PC-9 (cell line): ENCODE measurements at places on chromosomes 1 and 21. TPM values are rescaled to one million over a fixed set of nuclear protein-coding genes. Genes with fewer than 3 reads are reported as not detected.

DNA sequence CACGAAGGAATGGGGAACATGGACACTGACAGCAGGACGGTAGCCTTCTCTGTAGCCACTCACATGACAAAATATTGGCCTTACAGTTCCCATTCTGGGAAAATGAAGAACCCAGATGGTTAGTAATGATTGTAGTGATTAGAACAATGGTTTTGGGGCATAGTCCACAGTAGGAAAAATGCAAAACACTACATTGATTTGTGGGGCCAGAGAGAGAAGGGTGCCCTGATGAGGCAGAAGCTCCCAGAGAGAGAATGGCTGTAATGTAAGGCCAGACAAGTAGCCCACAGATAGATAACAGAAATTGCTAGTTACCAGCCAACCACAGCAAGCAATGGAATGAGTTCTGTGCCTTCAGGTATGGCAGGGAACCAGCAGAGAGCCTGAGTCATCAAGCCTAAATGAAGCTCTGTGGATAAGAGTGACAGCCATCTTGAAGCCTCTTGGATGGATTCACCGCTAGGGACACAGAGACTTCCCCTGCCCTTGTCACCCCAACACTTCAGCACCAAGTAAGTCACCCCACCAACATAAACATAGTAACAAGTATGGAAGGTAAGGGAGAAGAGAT, 206.1 kb downstream of the BACH1 start:
- no peaks in the 10 kb centered on the region for H3K4me1 ChIP-seq
- DNase-seq, result no peak
- H3K36me3 ChIP-seq, result no peaks in the 10 kb centered on the region
- H3K27me3 ChIP-seq, result no peaks in the 10 kb centered on the region
- H3K27ac ChIP-seq, result no peak overlapping the region

OVAAL gene
- total RNA-seq, result not detected in 2 replicates

IFNAR2 gene
- total RNA-seq, result 8.5 and 10.3 TPM in 2 replicates

DNA sequence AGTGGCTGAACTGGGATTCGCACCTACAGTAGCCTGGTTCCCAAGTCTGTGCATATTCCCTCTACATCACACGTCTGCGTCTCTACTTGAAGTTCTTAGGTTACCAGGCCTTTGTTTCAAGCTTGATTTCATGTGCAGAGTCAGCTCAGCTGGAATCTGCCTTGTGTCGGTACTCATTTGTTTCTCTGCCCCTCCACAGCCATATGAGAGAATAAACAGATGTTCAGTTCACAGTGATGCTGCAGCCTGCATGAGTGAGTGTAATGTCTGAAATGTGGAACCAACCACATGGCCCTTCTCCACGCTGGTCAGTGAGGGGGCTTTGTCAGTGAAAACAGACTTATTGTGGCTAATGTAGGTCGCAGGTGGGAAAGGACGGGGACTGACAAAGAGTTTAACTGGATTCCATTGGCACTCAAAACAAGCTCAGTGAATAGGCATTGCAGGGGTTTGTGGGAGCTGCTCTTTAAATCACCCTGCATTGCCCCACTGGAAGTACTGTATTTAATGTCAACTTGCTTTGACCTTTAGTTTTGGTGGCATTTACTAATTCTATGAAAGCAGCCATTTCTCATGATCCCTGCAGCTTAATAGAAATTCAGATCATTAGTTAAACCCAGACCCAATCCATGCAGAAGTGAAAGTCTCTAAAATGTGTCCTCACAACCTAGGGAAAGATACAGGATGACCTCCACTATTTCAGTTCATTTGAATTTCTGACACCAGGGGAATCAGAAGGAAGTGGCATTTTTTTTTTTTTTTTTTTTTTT, 136.4 kb upstream of the FAM78B start:
- H3K4me3 ChIP-seq, result no peak overlapping the region
- H3K27ac ChIP-seq, result no peak overlapping the region

TYW3 gene
- total RNA-seq, result 19.7 and 19.8 TPM in 2 replicates

AKNAD1 gene
- total RNA-seq, result not detected in 2 replicates

- no peak overlapping the region for H3K27ac ChIP-seq
- no peaks in the 10 kb centered on the region for H3K27me3 ChIP-seq
- no peaks in the 10 kb centered on the region for H3K36me3 ChIP-seq
- H3K4me3 ChIP-seq, result no peak overlapping the region
- DNase-seq, result no peak
- H3K4me1 ChIP-seq, result no peaks in the 10 kb centered on the region
Observed at GRCh38 chr1:96598416-96599168, 123.0 kb upstream of the PTBP2 start.

DNA sequence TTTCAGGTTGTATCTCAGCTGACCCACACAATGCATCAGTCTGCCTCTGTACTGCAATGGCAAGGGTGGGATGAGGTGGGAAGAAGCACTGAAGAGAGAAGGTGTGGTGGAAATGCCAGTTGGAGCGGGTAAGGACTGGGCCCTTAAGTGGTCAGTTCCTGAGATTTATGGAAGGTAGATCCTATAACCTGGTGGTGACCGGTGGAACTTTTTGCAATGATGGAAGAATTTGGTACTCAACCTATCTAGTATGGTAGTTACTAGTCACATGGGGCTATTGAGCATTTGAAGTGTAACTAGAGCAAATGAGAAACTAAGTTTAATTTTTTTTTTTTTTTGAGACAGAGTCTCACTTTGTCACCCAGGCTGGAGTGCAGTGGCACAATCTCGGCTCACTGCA, 8.2 kb upstream of the HPCAL4 start:
- no peaks in the 10 kb centered on the region for H3K4me1 ChIP-seq
- DNase-seq, result no peak
- no peaks in the 10 kb centered on the region for H3K36me3 ChIP-seq
- no peak overlapping the region for H3K4me3 ChIP-seq

RNU1-3 gene
- 1,333 and 3,235 TPM in 2 replicates for total RNA-seq

GRCh38 chr1:119347858-119348257, 20.7 kb upstream of the HAO2 start:
- no peak overlapping the region for H3K27ac ChIP-seq
- H3K4me1 ChIP-seq, result no peaks in the 10 kb centered on the region
- peaks cover under 1% of the 10 kb centered on the region; the same call in 1 of the 2 replicates for H3K27me3 ChIP-seq
- H3K4me3 ChIP-seq, result no peak overlapping the region
- no peaks in the 10 kb centered on the region for H3K36me3 ChIP-seq

GRCh38 chr1:198079432-198079951, 77.3 kb upstream of the NEK7 start:
- H3K27me3 ChIP-seq, result no peaks in the 10 kb centered on the region
- DNase-seq, result no peak
- H3K4me3 ChIP-seq, result no peak overlapping the region
- no peaks in the 10 kb centered on the region for H3K36me3 ChIP-seq
- no peak overlapping the region for H3K27ac ChIP-seq
- H3K4me1 ChIP-seq, result no peaks in the 10 kb centered on the region

CD5L gene
- not detected in 2 replicates for total RNA-seq

GRCh38 chr21:45546636-45547544, 4.7 kb upstream of the SLC19A1 start:
- no peaks in the 10 kb centered on the region for H3K36me3 ChIP-seq
- H3K4me3 ChIP-seq, result no peak overlapping the region

- no peaks in the 10 kb centered on the region for H3K36me3 ChIP-seq
- no peak overlapping the region for H3K4me3 ChIP-seq
- H3K4me1 ChIP-seq, result no peaks in the 10 kb centered on the region
- H3K27ac ChIP-seq, result no peak overlapping the region
Observed at GRCh38 chr21:33238565-33239255, 9.0 kb downstream of the IFNAR2 start.

DNA sequence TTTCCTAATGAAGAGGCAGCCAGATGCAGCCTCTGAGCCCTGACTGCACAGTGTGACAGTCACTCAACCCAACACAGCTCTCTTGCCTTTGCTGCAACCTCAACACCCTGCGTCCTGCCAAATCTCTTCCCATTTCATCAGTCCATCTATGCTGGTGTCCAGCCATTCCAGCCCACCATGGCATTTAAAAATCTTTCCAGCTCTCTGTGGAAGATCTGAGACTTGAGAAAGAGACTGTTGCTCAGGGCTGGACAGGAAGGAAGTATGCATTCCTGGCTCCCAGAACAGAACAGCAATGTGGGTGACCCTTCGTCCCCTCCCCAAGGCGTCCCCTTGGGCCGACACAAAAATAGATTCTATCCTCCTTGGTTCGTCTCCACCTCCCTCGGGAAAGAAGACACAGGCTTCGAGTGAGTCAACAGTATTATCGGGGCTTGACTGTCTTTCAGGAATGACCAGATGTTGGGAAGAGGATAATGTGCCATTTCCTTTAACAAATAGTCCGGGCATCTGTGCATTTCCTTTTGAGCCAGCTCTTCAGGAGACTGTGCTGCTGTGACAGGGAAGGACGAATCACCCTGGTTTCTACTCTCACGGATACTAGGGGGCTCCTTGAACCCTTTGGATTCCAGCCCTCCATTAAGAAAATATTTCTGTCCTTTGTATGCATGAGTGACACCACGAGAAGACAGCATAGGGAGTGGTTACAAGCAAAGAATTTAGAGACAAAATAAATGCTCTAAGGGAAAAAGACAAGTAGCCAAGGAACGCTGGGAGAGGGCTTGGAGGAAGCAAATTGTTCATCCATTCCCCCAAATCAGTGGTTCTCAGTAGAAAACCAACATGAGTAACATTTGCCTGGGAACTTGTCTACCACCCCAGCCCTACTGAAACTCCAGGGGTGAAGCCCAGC, 111.4 kb upstream of the CDC42BPA start:
- peak overlapping the region; percentile 58 for H3K27ac ChIP-seq
- peaks cover 24% of the 10 kb centered on the region for H3K4me1 ChIP-seq
- no peaks in the 10 kb centered on the region for H3K36me3 ChIP-seq
- no peak overlapping the region for H3K4me3 ChIP-seq
- DNase-seq, result no peak

DNA sequence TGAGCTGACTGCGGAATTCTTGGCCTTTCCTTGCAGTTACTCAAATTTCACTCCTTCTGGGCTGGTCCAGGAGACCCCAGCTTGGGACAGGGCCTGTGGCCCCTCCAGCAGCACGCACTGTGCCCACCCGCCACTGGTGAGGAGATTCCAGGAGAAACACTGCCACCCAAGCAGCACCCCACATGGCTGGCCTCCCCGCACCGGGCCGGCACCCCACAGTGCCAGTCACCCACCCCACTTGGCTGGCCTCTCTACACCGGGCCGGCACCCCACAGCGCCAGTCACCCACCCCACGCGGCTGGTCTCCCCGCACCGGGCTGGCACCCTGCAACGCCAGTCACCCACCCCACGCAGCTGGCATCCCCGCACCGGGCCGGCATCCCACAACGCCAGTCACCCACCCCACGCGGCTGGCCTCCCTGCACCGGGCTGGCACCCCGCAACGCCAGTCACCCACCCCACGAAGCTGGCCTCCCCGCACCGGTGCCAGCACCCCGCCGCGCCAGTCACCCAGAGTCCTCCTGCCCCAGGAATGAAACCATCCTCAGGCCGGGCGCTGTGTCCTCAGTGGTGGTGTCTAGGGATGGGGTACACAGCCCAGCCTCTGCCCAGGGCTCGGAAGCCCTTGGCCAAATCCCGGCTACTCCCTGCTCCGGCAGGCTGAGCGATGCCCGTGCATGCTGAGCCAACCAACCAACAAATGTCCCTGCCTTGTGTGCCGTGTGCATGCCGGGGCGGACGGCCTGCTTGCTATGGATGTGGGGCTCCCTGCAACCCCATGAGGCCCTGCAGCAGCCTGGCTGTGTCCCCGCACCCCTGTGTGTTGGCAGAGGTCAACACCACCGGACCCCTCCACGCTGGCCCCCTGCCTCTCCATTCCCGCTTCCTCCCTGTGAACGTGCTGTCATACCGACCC, 38.6 kb upstream of the TSPEAR start:
- DNase-seq, result no peak
- peaks cover 19% of the 10 kb centered on the region for H3K4me1 ChIP-seq
- no peaks in the 10 kb centered on the region for H3K27me3 ChIP-seq
- H3K27ac ChIP-seq, result no peak overlapping the region

DNA sequence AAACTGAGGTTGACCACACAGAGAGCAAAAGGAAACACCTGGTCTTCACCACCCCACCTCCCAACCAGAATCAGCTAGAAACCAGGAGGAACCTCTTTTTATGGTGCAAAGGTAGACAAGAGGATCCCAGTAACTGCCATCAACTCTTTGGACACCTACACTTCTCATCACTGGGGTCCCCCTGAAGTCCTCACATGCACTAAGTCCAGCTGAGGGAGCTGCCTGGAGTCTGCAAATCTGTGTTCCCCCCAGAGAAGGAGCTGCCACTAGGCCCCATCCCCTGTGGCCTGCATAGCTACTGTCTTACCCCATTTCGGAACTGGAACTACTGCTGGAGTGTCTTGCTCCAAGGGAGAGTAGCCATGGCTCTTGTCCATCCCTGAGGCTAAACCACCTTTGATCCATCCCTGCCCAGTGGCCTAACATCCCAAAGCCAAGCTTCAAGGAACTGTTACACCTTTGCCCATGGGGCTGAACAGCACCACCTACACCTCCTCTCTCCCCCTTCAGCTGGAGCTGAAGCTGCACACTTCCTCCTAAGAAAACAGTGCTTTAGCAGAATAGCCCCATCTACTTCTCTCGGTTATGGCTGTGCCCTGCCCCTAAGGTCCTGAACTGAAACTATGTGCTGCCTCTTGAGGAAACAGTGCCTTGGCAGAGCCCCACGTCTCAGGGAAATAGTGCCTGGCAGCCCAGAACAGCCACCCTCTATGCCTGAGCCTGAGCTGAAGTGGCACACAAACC, 85.4 kb upstream of the CD53 start:
- H3K27me3 ChIP-seq, result peaks cover 11% of the 10 kb centered on the region
- DNase-seq, result no peak
- no peak overlapping the region for H3K27ac ChIP-seq
- H3K4me1 ChIP-seq, result no peaks in the 10 kb centered on the region
- H3K4me3 ChIP-seq, result no peak overlapping the region
